ENCODE measurements at places on chromosomes 11 and 22. TPM values are rescaled to one million over a fixed set of nuclear protein-coding genes. Genes with fewer than 3 reads are reported as not detected.

Gene GALNT18
- 14.4 TPM for total RNA-seq

Gene LRRC32
- 0.07 TPM for total RNA-seq

Gene NAGA
- 12.3 TPM for total RNA-seq

Gene CHST1
- total RNA-seq: 1.7 TPM

Gene GPR83
- 0.07 TPM for total RNA-seq

Gene MS4A12
- not detected for total RNA-seq

Gene RRP8
- 18.0 TPM for total RNA-seq

Gene SSH3
- total RNA-seq: 46.7 TPM

Gene OR5L2
- total RNA-seq: not detected

Gene RHOD
- 199 TPM for total RNA-seq

Gene HTR3A
- not detected for total RNA-seq

Gene TSKU
- total RNA-seq: 43.0 TPM

Gene RFPL3
- total RNA-seq: not detected

Gene PLEKHA7
- 1.0 TPM for total RNA-seq

Gene TMEM45B
- 59.0 TPM for total RNA-seq

Gene NCAM1
- total RNA-seq: 0.34 TPM

Gene HBB
- not detected for total RNA-seq

Gene RFPL2
- not detected for total RNA-seq

Gene BLID
- total RNA-seq: not detected

Gene APOL5
- not detected for total RNA-seq

Gene ALKBH8
- 9.9 TPM for total RNA-seq

Gene FOXRED2
- 7.0 TPM for total RNA-seq

Gene MN1
- total RNA-seq: 2.4 TPM

Gene OR2AG1
- total RNA-seq: not detected

Gene ROM1
- total RNA-seq: 1.9 TPM

Gene CHEK2
- 6.2 TPM for total RNA-seq

Gene DDTL
- total RNA-seq: 1.7 TPM

Gene DDX17
- total RNA-seq: 556 TPM

Gene MIOX
- 0.14 TPM for total RNA-seq

Gene PATE2
- total RNA-seq: not detected

Gene SPON1
- total RNA-seq: not detected

Gene B4GALNT4
- 17.3 TPM for total RNA-seq

Gene GAB2
- total RNA-seq: 5.1 TPM

Gene FLRT1
- total RNA-seq: 0.34 TPM

Gene BTG4
- total RNA-seq: 0.43 TPM

Gene MS4A1
- not detected for total RNA-seq

Gene NCF4
- not detected for total RNA-seq

Gene TECTA
- under 0.01 TPM for total RNA-seq

Gene UFD1
- 62.5 TPM for total RNA-seq

Gene KRTAP5-10
- total RNA-seq: not detected

Gene RFPL1
- total RNA-seq: not detected

Gene SLC22A9
- total RNA-seq: not detected

Gene TBX10
- not detected for total RNA-seq

Gene CRYBA4
- not detected for total RNA-seq

Gene TRIM51
- not detected for total RNA-seq

Gene LMNTD2
- 2.0 TPM for total RNA-seq

Gene DNAJB7
- total RNA-seq: not detected

Gene TMEM151A
- total RNA-seq: under 0.01 TPM

Gene CD3D
- total RNA-seq: not detected

Gene DPAGT1
- 27.1 TPM for total RNA-seq

Gene OR11H1
- total RNA-seq: not detected

Gene FXYD6
- total RNA-seq: not detected

Gene PKDREJ
- total RNA-seq: not detected

Gene RASSF10
- 2.1 TPM for total RNA-seq

Gene PPFIBP2
- 35.0 TPM for total RNA-seq

Gene OR52E8
- total RNA-seq: not detected

Gene CCDC116
- total RNA-seq: 0.07 TPM

Gene CAVIN3
- 18.5 TPM for total RNA-seq

Gene PRG2
- total RNA-seq: not detected
